ENCODE measurements at places on chromosomes 11 and 22. TPM values are rescaled to one million over a fixed set of nuclear protein-coding genes. Genes with fewer than 3 reads are reported as not detected.

The CARD18 gene
- total RNA-seq, result not detected

The CREB3L1 gene
- 0.12 TPM for total RNA-seq

GRCh38 chr11:96299155-96299888, 43.7 kb downstream of the MAML2 start:
- DNase-seq, result no peak

DNA sequence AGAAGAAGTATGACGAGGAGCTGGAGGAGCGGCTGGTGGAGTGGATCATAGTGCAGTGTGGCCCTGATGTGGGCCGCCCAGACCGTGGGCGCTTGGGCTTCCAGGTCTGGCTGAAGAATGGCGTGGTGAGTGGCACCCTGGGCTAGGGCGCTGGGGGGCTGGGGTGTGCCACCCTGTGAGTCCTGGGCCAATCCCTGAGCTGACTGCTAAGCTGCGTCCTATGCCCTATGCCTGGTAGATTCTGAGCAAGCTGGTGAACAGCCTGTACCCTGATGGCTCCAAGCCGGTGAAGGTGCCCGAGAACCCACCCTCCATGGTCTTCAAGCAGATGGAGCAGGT, 3.9 kb downstream of the TAGLN start:
- no peak for DNase-seq

GRCh38 chr11:57210781-57211180, 26.3 kb downstream of the APLNR start:
- DNase-seq, result no peak

DNA sequence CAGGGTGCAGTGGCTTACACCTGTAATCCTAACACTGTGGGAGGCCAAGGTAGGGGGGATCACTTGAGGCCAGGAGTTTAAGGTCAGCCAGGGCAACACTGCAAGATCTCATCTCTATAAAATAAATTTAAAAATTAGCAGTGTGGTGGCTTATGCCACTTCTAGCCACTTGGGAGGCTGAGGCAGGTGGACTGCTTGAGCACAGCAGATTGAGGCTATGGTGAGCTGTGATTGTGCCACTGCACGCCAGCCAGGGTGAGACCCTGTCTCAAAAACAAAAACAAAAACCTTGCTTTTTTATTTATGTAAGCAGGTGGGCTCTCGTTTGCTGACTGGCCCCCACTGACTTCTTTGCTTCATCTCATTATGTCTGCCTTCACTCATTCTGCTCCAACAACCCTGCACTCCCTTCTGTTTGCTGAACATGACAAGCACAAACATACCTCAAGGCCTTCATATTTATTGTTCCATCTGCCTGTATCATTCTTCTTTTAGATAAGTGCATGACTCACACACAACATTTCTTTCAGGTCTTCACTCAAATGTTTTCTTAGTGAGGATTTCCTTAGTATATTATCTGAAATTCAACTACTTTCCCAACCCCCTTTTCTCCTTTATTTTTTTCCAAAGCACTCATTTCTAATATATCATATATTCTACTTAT, 32.4 kb upstream of the CLNS1A start:
- no peak for DNase-seq

DNA sequence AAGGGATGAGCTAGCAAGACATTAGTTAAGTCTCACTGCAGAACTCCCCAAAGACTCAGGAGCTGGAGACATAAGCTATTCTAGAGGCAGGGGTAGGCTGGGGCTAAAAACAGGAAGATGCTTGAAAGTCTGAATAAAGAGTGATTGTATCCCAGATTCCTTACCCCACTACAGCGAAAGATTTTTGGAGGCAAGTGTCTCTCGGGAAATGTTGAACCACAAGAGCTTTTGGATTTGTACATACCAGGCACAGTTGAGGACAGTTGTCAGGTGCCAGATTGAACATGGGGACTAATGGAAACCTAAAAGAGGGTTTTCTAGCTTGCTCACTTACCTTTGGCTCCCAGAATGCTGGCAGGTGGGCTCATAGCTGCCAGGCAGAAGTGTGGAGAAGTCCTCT, 43.5 kb upstream of the OR9Q1 start:
- DNase-seq, result no peak

DNA sequence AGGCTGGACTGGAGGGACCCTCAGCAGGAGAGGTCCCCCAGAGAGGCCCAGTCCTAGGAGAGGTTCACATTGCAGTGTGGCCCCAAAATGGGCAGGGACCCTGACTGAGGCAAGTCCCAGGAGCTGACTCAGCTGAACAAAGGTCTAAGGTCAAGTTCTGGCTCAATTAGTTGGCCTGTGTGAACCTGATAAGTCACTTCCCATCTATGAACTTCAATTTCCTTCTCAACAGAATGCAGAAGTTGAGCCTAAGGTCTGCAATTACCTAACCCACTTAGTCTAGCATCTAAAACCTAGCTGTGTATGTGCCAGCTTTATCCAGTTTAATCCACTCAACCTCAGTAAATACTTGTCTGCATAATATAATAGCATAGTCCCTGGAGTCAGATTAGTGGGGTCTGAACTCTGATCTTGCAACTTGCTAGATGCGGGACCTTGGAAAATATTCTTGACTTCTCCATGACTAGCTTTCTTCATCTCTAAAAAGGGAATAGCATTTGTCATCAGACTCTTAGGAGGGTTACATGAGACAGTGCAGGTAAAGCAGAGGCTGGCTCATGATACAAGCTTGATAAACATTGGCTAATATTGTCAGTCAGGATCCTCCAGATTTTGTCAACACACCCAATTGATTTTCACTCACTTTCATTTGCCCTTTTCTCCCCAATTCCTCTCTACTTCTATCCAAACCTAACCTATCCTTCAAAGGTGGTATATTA, 465.5 kb downstream of the INSC start:
- DNase-seq, result no peak

DNA sequence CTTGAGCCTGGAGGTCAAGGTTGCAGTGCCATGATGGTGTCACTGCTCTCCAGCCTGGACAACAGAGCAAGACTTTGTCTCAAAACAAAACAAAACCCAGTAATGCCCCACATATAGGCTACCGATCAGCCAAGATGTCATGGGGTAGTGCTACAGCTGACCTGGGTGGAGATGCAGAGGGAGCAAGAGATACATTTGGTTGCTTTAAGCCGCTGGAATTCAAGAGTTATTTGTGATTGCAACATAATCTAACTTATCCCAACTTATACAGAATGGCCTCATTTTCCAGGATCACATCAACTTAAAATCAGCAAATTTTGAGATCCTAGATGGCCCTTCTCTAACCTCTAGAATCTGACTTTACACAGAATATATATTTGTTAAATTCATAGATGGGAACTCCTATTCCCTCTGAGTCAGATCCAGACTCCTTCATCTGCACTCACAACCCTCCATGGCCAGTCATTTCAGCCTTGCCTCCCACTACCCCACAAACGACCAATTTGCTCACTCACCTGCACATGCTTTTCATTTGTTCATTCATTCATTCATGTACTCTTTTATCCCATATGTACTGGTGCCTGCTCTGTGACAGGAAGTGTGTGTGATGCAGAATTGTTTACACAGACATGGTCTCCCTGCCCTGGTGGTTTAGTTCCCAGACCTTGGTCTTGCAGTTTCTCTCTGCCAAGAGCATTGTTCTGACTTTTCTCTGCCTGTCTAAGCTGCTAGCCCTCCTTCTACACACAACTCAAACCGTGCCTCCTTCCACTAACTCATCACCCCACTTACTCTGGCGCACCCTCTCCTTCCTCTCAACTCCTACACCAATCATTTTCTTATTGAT, 24.1 kb upstream of the APLNR start:
- DNase-seq, result no peak

- DNase-seq, result no peak
These were observed 2.6 kb downstream of the HTR3B start for GRCh38 chr11:113907152-113907551.

All from NCI-H460 (cell line).